ENCODE measurements at places on chromosomes 6 and 20.

DNA sequence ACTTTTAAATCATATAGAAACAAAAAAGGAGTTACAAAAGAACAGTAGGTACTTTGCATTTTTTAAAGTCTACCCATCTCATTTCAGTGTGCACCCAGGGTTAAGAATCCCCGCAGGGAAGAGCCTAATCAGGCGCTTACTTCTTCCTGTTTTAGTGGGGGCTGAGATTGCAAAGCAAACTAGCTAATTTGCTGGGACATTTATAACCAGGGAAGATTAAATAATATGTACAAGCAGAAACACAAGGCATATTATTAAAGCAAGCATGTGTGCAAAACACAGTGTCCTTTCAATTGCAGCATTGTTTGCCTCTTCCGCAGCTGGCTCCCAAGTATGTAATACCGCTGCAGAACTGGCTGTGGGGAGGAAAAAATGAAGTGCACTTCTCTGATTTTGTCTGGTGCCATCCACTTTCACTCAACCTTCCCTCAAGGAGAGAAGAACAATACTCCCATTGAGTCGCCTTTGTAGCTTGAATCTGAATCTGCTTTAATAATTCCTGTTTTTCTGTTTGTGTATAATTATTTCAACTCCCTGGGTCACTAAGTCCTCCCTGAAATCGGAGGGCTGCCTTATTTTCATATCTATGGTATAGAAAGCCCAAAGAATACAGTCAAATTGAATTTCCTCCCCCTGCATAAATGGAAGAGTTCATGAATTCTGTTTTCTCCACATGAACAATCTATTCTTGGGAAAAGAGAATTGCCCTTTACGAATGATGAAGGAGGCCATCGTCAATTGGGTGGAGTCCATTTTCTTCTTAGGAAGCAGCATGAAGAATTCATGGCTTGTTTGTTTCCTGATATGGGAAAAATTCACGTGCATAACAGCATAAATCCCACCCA lies 23.3 kb upstream of the BCAS1 start:
- DNase-seq = no peak

- DNase-seq = no peak
Measured at GRCh38 chr20:35578469-35578868, 36.6 kb downstream of the ERGIC3 start.

GRCh38 chr6:4848382-4849068 lies 72.3 kb downstream of the CDYL start:
- DNase-seq = no peak

DNA sequence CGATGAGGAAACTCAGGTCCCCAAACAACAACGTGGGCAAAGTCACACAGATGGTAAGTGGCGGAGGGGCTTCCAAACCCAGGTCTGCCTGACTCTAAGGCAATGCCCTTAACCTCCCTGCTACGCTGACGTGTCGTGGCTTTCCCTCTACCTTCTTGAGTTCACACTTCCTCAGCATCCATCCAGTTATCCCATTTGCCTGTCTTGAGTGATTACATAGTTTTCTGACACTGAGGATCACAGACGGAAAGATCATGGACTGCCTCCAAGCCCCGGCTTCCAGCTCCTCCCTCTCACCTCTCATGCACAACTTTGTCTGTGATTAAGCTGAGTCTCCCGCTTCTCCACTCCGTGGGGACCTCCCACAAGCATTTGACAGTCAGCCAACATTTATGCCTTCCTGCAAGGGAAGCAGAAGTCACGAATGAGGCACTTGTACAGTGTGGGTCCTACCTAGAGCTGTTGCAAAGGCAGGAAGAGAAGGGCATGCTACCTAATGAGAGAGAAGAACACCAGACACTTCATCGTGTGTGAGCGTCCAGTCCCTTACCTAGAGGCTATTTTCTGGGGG lies 33.8 kb downstream of the TBC1D7 start:
- no peak for DNase-seq

DNA sequence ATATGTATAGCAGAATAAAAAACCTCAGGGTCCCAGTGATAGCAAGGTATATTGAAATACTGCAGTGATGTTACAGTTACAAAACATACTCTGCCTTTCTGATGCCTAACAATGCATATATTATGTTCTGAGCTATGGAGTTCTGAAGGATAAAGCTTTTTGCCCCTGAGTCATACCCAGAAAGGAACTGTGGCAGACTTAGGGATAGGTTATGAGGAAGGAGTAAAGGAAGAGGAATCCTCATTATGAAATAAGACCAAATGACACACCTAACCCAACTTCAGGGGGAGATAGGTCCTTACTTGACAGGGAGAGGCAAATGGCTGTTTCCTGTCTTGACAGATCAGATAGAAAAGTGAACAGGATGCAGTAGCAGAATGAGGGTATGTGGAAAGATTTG lies 940.6 kb upstream of the FLRT3 start:
- no peak for DNase-seq

- peak; percentile 29 for DNase-seq
Measured at GRCh38 chr6:73732845-73733675, 37.1 kb downstream of the CD109 start.

GRCh38 chr6:45314146-45314545 lies 14.0 kb upstream of the RUNX2 start:
- no peak for DNase-seq

DNA sequence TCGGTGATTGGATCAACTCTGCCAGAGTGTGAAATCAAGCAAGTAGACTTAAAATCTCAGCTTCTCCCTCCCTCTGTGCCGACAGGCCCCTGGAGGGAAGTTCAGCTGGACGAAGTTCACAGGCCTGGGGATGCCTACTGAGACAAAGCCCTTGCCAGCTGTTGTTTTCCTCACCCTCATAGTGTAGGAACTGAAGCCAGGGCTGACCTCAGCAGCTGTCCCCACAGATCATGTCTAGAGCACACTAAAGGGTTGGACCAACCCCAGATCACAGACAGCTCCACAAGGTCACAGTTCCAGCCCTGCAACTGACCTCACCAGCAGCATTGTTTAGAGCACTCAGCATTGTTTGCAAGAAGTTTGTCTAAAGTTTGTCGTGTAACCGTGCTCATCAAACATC lies 261.9 kb upstream of the ECI2 start:
- no peak for DNase-seq

GRCh38 chr20:38203337-38203980 lies 38.4 kb upstream of the TGM2 start:
- DNase-seq = no peak

DNA sequence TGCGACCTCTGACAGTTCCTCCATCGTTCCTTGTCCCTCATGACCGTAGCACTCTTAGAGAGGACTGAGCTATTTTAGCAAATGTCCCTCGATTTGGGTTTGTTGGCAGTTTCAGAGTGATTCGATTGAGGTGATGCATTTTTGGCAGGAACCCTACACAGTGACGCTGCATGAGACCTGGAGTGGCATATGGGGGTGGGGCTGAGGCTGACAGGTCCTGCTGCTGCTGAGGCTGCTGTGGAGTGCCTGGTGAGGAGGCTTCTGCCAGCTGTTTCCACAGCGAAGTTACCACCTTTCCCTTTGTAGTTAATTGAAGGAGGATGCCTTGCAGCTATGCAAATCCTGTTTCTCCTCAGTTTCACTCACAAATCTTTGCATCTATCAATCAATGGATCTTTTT lies 19.8 kb downstream of the PXDC1 start:
- no peak for DNase-seq

DNA sequence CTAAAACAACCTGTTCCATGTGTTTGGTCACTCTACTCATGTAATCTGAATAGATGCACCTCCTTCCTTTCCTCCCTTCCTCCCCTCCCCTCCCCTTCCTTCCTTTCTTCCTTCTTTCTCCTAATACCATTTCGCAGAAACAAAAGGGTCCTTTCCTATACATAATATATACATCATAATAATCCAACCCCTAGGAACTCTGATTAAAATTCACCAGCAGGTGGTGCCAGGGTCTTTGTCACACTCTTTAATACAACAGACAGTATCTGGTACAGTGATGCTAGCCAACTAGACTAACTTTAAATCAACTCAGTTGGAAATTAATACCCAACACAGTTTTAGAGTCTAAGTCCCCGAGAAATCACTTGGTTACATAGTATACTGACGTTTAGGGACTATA lies 181.2 kb upstream of the SHLD1 start:
- DNase-seq = peak; percentile 6

DNA sequence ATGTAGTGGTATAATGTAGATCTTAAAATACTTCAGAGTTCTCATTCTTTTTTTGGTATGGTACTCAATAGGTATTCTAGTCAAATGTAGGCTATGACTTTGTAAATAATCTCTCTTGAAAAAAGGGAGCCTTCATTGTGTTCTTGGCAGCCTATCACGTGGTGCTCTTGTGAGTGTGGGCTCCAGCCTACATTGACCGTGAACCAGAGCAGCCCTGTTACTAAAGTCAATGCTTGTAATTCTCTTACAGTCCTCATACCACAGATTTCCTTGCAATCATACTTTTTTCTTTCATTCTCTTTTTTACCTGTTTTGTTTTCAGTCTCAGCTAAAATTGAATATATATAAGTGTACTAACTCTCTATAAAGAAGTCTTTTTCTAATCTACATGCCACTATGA lies 31.1 kb downstream of the ARID1B start:
- no peak for DNase-seq
